ENCODE measurements at places on chromosomes 12 and 14.

- DNase-seq: no peak
These were observed 41.2 kb downstream of the PHLDA1 start for GRCh38 chr12:75990189-75990912.

GRCh38 chr12:15575671-15576541, 213.3 kb downstream of the EPS8 start:
- no peak for DNase-seq

DNA sequence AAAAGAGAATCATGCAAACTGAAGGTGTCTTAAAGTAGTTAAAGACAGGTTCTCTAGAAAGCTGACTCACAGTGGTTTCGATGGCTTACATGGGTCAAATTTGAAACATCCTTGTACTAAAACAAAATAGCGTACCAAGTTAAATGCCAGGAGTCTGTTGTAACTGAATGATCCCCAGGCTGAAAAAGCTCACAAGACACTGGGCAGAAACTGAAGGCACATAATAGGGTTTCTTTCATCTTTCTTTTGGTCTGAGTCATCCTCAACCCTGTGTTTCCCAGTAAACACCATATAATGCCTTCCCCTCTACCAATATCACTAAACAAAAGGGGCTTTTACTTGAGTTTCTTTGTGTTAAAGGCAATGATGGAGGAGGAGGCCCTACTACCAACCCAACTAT, 12.8 kb downstream of the ZFYVE1 start:
- peak; percentile 2 for DNase-seq

DNA sequence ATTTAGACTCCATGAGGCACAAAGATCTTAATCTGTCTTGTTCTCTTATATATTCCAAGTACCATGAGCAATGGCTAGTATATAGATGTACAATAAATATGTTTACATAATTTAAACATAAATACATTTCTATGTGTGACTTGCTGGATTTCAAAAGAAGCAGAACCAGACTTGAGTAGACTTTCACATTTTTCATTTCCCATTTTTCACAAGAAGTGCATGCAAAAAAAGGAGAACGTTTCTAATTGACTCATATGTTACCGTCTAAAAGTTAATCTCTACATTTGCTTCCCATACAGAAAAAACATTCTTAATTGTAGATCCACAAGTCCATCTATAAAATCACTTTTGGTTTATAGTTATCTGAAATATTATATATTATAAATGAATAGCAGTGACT, 256.5 kb upstream of the USP15 start:
- DNase-seq: peak; percentile 77

DNA sequence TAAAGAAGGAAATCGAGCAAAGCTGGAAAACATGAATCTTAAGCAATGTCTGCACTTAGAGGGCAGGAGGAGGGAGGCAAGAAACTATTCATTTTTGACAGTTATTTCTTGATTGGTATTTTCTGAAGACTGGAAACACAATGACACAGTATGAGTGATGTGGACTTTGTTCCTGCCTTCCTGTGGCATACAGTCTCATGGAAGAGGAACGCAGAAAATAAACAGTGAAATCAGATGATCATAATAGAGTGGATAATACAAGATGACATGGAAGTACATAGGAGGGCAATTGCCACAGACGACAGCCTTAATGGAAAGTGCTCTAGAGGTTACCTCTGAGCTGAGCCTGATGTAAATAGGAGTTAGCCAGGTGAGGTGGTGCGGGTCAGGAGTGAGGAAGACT, 140.4 kb upstream of the MAX start:
- DNase-seq: no peak

- DNase-seq: no peak
These were observed 64.4 kb upstream of the FUT8 start for GRCh38 chr14:65348137-65348536.

DNA sequence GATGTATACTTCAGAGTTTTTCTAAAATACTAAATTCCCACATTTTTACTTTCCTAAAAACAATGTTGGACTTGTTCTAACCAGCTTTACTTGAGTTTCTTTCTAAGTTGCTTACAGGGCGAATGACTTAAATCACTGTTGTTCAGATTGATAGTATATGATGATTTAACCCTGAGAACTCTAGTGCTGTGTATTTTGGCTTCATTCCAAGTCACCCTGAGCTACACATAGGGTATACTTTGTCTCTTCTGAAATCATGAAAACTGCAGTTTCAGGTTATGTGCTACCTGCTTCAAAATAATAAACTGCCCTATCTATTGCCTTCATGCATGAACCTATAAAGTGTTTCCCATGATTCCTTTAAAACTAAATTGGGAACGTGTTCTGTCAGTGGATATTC, 162.5 kb upstream of the PDE3A start:
- no peak for DNase-seq

GRCh38 chr14:89349171-89350008, 67.6 kb downstream of the FOXN3 start:
- no peak for DNase-seq

GRCh38 chr12:26750531-26751175, 82.3 kb downstream of the ITPR2 start:
- DNase-seq: peak; percentile 52

DNA sequence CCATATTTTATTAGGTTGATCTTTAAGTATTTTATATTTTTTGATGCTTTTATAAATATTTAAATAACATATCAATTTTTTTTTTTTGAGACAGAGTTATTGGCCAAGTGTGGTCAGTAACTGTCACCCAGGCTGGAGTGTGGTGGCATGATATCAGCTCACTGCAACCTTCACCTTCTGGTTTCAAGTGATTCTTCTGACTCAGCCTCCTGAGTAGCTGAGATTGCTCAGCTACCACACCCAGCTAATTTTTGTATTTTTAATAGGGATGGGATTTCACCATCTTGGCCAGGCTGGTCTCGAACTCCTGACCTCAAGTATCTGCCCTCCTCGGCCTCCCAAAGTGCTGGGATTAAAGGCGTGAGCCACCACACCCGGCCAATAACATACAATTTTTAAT, 71.1 kb downstream of the FUT8 start:
- DNase-seq: no peak

DNA sequence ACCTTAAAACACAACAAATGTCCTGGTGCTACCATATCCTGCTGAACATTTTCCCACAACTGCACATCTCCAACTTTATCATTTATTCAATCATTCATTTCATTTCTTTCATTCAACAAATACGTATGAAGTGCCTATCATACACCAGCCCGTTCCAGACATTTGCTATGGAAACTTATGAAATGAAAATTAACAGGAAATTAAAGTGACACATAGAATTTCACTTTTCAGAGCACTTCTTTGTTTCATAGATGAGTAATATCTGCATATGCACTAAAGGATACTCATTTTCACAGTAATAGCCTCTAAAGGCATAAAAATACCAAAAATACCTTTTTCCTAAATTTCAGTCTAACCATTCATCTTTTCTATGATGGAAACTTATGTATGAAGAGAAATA, 12.6 kb downstream of the CNIH1 start:
- no peak for DNase-seq

- DNase-seq: no peak
These were observed 6.2 kb downstream of the ANKRD13A start for GRCh38 chr12:110005319-110005973.

DNA sequence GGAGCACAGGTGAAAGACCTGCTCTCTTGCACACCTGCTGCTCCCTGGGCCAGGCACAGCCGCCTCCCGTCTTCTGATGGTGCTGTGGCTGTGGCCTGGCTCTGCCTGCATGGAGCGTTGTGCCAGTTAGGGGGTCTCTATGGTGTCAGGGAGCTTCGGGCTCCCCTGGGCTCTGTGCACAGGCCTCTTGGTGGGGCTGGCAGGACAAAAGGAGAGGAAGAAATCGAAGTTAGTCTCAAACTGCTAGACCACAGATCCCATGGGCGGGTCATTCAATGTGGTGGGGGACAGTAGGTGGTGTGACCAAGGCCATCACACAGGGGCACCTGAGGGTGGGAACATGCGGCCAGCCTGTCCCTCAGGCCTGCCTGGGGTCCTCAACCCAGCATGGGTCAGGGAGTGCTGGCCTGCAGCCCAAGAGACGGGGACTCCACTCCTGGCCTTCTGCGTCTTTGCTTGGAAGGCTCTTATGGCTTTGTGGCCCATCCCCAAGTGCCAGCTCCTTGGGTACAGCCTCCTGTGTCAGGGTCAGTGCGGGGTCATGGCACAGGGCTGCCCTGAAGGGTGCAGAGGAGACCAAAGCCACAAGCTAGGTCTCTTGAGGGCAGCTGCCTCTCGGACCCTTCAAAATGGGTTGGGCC, 84.1 kb downstream of the KIF26A start:
- DNase-seq: no peak

- no peak for DNase-seq
These were observed 61.0 kb downstream of the PPM1A start for GRCh38 chr14:60309867-60310552.

GRCh38 chr12:127770118-127770517, 496.9 kb upstream of the TMEM132C start:
- peak; percentile 16 for DNase-seq

GRCh38 chr14:63895510-63895909, 42.7 kb downstream of the SYNE2 start:
- no peak for DNase-seq

- no peak for DNase-seq
These were observed 34.8 kb downstream of the IL31 start for GRCh38 chr12:122139266-122139665.

DNA sequence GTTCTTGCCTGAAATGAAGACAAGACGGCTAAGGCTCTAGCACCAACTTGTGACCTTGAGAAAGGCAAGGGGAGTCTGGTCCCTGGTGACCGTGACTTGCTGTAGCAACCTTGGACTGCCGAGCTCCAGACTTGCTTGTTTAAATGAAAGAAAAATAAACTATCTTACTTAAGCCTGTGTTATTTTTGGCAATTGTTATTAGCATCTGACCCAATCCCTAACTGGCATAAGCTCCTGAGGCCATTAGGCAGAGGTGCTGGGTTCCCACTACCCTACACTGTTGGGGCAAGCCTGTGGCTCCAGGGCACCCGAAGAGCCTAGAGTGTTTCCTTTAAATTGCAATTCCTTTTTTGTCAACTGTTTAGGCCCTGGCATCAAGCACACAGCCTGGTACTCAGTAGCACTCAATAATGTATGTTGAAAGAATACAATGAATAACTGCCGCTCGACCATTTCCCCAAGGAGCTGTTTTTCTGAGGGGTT, 106.9 kb upstream of the HIF1A start:
- DNase-seq: no peak

GRCh38 chr12:93825931-93826555, 148.9 kb downstream of the CRADD start:
- DNase-seq: no peak

GRCh38 chr12:132146772-132147422, 2.6 kb downstream of the NOC4L start:
- DNase-seq: no peak

- DNase-seq: no peak
These were observed 157.9 kb upstream of the GRIP1 start for GRCh38 chr12:66836623-66837310.

GRCh38 chr12:131909752-131910219, 15.4 kb downstream of the ULK1 start:
- no peak for DNase-seq

DNA sequence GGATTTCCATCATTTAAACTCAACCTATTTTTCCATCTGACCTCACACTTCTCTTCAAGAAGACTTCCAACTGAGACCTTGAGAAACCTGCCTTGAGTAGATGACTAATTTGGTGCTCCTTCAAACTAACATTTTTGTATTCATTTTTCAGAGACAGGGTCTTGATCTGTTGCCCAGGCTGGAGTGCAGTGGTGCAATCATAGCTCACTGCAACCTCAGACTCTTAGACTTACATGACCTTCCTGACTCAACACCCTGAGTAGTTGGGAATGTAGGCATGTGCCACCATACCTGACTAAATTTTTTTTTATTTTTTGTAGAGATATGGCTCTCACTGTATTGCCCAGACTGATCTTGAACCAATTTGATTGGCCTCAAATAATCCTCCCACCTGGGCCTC, 389.9 kb downstream of the PDZRN4 start:
- DNase-seq: no peak

DNA sequence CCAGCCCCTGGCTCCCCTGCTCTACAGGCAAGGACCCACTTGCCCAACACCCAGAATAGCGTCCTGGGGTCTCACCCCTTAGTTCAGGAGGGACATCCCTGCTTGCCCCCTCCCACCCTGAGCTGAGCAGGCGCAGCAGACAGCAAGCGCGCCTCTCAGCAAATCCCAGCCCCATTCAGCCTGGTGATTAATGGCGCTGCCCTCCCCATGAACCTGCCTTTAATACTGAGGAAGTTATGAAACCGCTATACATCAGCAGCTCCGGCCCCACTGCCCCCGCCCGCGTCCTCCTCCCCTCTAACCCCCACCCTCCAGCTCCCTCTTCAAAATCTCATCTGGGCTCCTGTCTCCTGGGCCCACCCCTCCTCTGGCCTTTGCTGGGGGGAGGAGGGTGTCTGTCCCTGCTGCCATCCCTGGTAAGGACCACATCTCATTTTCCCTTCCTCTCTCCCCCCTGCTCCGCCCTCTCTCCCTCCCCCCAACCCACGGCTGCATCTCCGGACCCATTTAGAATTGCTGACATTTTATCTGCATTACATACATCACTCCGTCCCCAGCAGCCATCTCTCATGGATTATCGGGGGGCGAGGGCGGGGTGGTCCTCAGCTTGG, 7.1 kb upstream of the SMUG1 start:
- peak; percentile 67 for DNase-seq

DNA sequence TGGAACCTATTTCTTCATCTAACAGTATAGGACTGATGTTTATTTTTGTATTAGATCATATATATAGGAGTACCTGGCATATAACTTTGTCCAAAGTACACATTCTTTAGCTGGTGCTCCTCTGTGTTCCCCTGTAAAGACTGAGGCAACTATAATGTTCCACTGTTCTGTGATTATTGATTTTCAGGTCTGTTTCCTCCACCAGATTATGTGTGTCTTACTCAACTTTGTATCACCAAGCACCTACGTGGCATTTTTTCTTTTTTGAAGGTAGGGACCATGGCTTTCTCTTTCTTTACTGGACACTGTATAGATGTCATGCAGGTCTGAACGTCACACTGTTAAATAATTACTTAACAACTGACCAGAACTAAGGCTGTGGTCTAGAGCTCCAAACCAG, 29.3 kb downstream of the BICD1 start:
- no peak for DNase-seq

DNA sequence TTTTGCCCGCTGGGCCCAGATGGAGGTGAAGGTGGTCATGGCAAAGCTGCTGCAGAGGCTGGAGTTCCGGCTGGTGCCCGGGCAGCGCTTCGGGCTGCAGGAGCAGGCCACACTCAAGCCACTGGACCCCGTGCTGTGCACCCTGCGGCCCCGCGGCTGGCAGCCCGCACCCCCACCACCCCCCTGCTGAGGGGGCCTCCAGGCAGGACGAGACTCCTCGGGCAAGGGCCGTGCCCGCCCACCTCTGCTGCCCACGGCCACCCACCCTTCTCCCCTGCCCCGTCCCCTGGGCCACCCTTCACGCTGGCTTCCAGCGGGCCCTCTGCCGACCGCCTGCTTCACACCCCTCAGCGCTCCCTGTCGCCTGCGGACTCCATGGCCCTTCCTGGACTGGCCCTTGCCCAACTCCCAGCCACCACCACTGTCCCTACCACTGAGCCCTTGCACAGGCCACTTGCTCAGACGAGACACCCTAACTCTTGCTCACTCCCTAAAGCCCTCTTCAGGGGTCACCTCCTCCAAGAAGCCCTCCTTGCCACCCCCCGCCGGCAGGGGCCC, 42.5 kb downstream of the CYP46A1 start:
- no peak for DNase-seq
